ENCODE measurements at places on chromosomes 3 and 15.

- no peak for DNase-seq
These were observed 43.4 kb downstream of the C2CD4A start for GRCh38 chr15:62109982-62110851.

- DNase-seq, result no peak
These were observed 32.6 kb downstream of the GYG1 start for GRCh38 chr3:149023951-149024350.

- DNase-seq, result no peak
These were observed 628.9 kb downstream of the FHIT start for GRCh38 chr3:60622349-60622748.

DNA sequence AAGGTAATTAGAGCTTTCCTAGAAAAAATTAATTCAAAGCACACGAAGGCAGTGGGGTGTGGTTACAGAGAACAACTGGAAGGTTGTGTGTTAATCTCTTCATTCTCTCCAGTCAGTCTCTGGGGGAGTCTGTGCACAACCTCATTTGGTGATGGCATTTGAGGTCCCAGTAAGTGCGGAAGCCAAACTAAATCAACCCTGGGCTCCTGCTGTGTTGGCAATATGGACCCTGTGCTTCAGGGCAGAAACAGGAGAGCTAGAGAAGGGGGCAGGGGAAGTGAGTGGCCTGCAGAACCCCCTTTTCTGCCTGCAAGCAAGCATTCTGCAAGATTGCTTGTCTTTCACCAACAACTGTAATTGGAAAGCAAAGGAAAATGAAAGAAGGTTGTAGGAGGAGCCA lies 195.9 kb upstream of the ST8SIA2 start:
- no peak for DNase-seq

DNA sequence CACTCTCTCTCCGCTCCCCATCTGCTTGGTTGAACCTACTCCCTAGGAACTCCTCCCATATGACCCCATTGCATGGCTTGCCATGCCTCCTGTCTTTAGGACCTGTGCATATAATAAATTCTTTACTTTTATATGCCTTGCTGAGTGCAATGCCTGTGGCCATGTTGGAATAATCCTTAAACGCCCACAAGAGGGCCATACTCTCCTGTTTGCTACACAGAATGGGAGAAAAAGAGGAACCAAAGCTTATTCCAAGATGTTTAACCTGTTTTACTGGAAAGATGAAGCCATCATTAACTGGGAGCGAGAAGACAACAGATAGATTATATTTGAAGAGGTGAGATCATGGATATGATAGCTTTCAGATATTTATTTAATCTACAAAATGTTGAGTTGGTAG lies 1097.8 kb downstream of the NAALADL2 start:
- no peak for DNase-seq

DNA sequence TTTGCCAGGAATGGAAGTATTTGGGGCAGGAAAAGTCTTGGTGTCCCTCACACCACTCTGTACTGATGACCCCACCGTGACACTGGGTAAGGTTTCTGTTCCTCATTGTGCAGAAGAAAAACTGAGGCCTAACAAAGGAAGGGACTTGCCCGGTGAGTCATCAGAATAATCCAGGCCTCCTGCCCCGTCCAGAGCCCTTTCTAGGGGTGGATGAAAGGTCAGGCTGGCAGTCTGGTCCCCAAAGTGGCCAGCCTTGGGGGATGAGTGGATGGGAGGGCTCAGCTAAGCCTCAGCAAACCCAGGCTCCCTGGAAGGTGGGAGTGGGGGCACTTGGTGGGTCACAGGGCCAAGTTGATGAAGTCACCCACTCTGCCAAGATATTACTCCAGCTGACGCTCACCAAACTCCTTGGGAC lies 2.3 kb upstream of the DNAH1 start:
- DNase-seq, result no peak

Measured in colonic mucosa (tissue), 4 donors.